ENCODE measurements at places on chromosomes 1 and 21. TPM values are rescaled to one million over a fixed set of nuclear protein-coding genes. Genes with fewer than 3 reads are reported as not detected.

The SYDE2 gene
- total RNA-seq, result 21.4 TPM

- DNase-seq, result no peak
Measured at GRCh38 chr1:40414331-40414730, 35.9 kb upstream of the ZFP69B start.

DNA sequence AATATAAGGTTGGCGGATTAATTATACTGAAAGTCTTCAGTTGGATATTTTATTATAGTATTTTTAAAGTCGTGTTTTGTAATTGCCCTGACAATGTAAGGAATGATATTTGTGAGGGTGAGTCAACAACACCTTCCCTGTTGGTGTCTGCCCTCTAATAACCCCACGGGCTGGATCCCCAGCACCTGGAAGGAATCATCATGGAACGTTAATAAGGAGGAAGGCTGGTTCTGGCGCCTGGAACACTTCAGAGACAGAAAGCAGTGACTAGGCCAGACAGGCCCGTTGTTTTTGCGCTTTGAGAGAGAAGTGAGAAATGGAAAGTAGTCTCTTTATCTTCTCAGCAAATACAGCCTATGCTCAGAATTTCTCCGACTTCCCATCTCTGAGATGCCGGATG is 31.6 kb downstream of the TEX35 start:
- no peak for DNase-seq

The WNT9A gene
- 4.8 TPM for total RNA-seq

The S100A8 gene
- total RNA-seq, result 26.6 TPM

DNA sequence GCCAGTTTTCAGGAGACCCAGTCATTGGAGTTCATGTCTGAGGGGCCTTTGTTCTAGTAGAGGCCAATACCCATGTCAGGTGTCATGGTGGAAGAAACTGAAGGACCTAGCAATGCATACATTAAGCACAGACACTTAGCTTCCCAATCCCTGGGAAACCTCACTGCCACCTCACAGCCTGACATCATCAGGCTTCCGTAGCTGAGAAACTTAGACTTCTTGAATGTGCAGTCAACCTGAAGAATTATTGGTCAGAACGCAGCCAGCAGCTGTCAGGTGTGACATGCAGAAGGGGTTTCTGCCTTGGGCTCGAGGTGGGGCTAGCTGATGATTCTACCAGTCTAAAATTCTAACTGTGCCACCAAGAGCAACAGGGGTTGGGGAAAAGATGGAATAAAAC is 1.9 kb upstream of the ITPKB start:
- DNase-seq, result no peak

- no peak for DNase-seq
Measured at GRCh38 chr1:6966326-6966725, 181.1 kb downstream of the CAMTA1 start.

DNA sequence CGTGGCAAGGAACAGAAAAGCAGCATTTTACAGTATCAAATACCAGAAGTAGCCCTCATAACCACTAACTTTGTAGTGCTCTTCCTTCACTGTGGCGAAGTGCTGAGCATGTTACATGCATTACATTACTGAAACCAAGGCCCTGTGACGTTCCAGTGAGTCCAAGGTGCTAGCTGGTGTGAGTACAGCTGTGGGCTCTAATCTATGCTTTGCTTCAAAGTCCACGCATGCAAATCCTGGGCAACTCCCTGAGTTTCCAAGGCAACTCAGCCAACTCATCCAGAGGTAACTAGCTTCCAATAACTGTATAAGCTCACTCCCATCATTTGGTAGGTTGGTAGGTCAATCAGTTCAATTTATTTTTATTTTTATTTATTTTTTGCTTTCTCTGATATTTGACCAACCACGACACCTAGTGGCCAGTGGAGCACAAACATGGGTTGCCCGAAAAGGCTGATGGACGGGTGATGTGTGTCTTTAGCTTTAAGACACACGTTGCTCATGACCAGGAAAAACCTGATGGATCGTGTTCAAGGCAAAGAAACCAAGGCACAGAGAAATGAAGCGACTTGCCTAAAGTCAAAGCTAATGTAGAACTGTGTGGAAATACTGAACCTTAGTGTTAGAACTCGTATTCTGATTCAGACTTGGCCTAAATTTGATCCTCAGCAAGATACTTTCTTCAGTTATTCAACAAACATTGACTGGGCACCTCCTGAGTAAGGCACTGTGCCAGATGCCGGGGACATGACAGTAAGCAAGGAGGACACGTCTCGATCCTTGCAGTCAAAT is 73.0 kb downstream of the GNG12 start:
- DNase-seq, result peak; percentile 31

The LCE2A gene
- total RNA-seq, result not detected

GRCh38 chr1:30260318-30260717 is 463.1 kb downstream of the MATN1 start:
- no peak for DNase-seq

GRCh38 chr21:31974454-31974985 is 101.7 kb downstream of the HUNK start:
- DNase-seq, result no peak

- peak; percentile 52 for DNase-seq
Measured at GRCh38 chr1:27868932-27869718, 3.2 kb upstream of the THEMIS2 start.

GRCh38 chr1:117883616-117884015 is 45.8 kb downstream of the GDAP2 start:
- no peak for DNase-seq

The SCAMP3 gene
- total RNA-seq, result 57.1 TPM

DNA sequence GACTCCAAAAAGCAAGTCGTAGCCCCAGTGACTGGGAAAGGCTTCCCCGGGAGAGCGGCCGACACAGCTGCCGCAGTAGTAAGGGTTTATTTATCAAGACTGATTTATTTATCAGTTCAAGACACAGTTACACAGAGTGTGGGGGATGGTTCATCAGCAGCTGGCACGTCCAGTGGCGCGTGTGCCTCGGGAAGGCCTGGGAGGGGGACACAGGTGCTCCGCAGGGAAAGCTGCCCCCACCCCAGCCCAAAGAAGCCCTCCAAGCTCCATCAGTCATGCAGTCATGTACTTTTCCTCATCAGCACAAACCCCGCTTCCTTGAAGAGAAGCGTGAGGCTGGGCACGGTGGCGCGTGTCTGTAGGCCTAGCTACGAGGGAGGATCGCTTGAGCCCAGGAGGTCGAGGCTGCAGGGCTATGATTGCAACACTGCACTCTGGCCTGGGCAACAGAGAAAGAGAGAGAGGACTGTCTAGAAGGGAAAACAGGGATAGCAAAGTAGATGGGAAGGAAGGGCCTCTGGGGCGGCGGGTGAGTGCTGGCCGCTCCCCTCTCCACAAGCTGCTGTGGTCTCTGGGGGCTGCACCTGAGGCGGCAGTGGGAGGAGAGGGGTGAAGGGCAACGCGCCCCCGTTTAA is 53.2 kb downstream of the PRKCZ start:
- peak; percentile 1 for DNase-seq

DNA sequence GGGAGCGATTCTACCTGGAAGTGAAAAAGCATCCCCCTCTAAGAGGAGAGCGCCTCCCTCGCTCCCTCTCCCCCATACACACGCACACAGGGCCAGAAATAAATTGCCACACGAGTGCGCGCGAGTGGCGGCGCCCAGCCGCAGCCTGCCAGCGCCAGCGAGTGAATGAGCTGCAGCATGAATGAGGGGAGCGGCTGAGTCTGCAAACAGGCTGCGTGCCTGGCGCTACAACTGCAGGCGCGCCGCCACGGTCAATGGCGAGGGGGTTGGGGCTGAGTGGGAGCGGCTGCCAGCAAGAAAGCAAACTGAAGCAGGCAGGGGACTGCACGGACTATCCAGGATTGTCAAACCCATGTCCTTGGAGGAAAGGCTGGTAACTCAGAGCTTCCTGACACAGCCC is 2.2 kb downstream of the CAMK1G start:
- DNase-seq, result peak; percentile 55

- peak; percentile 32 for DNase-seq
Measured at GRCh38 chr1:14915356-14916054, 238.0 kb upstream of the TMEM51 start.

DNA sequence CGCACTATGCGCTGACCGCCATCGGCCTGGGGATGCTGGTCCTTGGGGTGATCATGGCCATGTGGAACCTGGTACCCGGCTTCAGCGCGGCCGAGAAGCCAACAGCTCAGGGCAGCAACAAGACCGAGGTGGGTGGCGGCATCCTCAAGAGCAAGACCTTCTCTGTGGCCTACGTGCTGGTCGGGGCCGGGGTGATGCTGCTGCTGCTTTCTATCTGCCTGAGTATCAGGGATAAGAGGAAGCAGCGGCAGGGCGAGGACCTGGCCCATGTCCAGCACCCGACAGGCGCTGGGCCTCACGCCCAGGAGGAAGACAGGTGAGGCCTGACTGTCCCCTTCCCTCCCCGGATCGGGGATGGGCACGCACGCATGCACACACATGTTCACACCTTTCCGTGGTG is 31.9 kb upstream of the FHAD1 start:
- peak; percentile 24 for DNase-seq

GRCh38 chr1:211830328-211831142 is at the start of gene LPGAT1:
Gene LPGAT1, minus strand, starts transcription at chr1:211830763. Its CDS starts 1,467 bp downstream, at chr1:211829296.
- DNase-seq, result peak; percentile 83

The CCDC24 gene
- 1.4 TPM for total RNA-seq

DNA sequence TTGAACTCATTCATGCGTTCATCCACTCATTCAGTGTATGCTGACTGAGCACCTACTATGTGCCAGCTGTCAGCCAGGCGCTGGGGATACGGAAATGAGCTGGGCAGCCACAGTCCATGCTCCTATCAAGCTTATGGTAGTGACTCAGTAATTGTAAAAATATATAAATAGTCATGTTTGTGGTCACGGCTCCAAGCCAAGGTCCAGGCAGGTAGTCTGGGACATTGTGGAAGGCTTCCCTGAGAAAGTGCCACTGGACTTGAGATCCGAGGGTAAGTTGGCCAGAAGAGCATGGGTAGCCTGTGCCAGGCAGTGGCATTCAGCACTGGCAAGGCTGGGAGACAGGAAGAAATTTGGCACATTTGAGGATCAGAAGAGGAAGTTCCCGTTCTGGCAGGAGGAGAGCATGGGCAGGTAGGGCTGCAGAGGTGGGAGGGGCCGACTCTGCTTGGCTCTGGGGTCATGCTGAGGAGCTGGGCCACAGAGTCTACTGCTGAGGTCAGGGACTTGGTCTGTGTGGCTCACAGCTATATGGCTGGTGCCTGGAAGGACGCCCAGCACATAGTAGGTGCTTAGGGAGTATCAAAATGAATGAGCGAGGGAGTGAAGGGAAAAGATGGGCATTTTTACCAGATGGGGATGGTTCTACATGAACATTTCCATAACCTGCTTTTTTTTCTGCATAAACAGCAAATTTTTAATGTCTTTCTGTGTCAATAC is 6.9 kb downstream of the PTPRF start:
- no peak for DNase-seq

- DNase-seq, result no peak
Measured at GRCh38 chr1:193472838-193473398, 286.5 kb upstream of the B3GALT2 start.

DNA sequence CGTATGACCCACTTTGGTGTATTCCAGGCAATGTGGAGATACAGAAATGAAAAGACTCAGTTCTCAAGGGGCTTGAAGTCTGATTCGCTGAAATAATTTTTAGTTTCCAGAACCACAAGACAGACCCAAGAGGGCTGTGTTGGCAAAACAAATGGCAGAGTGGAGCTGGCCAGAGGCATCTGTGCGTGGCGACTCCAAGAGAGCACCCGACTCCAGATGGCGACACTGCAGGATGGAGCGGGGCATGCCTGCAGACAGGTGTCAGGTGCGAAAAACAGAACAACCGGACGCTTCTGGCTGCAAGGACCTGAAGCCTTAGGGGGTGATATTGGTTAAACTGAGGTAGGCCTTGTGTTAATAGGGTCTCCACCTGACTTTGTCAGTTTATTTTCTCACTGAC is 31.7 kb upstream of the COQ8A start:
- no peak for DNase-seq

GRCh38 chr21:42580793-42581321 is 67.2 kb downstream of the SLC37A1 start:
- DNase-seq, result no peak

The PLA2G2C gene
- total RNA-seq, result not detected

All from left ventricle myocardium inferior (tissue), 1 donor.